ENCODE measurements at places on chromosomes 1 and 21.

DNA sequence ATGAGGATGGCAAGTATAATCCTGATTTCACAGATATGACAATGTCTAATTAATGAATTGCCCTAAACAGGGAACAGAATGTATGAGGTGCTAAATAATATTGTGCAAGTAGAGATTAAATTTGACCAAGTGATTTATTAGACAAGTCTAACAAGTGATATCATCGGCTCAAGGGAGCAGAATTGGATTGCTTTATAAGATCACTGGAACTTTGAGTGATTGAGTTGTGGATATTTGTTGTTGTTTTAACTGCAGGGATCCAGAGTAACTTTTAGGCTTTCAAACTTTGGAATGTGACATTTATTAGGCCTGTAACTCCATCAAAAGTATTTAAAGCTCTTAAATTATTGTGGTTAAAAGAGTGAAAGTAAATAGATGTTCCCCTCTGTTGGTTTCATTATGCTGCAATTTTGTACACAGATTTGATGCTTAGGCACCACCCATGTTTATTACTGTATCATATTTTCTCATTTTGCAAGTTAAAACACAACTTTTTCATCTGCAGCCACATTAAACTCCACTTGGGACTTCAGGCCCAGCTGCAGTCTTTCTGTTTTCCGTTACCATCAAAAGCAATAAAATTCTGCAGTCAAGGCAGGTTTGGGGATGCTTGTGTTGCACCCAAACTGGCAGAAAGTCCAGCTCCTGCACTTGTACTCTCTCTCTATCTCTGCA is 206.6 kb downstream of the HLX start:
- no peak for DNase-seq

GRCh38 chr1:179184403-179184802 is 45.1 kb downstream of the ABL2 start:
- no peak for DNase-seq

DNA sequence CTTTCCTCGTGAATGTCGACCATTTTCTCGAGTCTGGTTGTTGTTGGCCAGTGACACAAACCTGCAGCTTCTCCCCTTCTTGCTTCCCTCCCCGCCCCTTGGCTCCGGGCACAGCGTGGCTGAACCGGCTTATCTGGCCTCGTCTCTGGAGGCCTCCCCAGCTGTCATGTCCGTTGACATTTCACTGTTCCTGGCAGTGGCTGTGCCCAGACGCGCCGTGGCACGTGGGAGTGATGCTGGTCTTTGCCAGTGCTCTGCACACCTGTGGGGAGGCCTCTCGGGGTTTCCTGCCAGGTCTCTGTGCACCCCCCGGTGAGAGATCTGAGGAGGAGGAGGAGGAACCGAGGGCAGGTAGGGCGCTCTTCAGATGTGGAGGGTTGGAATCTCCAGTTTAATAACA is 23.7 kb downstream of the SKI start:
- no peak for DNase-seq

DNA sequence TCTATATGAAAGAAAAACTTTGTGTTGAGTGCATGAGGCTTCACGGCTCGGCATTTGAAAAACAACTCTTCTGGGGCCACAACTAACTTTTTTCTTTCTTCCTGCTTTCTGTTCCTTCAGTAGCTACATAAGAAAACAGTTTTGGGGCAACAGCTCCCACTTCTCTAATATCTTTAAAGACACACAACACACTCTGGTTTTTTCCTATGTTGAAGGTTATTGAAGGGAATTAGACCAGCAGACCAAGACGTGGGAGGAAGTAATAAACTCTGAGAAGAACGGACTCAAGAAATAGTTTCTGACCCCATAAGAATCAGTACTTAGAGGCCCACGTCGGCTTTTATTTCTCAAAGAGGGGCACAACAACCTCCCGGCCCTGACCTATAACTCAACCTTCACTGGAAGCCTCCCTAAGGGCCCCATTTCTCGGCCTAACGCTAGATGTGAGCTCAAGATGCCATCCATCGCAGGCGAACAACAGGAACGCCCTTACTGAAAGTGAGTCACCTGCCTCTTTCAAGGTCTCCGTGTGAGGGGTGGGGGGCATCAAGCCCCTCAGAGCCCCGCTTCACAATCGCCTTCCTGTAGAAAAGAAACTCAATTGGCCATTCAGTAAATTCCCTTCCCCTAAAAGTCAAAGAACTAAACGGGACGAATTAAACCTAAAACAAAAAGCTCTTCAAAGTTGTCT is 844 bp downstream of the ZMYM6 start:
- DNase-seq = no peak

DNA sequence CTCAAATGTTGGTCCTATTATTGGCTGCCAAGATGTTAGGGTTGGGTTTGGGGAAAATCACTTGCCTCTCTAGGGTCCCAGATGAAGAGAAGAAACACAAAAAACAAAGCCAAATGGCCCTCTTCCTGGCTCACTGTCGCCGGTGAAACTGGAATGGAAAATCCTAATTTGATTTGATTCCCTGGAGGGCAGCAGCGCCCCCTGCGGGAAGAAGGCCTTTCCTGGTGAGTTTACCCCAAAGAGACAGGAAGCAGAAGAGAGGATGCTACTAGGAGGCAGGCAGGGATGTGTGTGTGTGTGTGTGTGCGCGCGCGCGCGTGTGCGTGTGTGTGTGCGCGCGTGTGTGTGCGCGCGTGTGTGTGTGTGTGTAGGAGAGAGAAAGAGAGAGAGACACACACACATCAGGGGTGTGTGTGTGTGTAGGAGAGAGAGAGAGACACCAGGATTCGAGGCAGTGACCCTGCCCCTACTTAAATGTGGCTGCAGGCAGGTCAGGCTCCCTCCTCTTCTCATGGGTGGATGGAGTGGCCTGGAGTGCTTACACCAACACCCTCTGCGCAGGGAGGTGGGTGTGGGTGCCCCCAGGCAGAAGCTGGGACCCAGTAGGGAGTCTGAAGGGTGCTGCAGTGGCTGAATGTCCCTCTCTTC is 3.1 kb upstream of the SELENON start:
- peak; percentile 60 for DNase-seq

GRCh38 chr1:92975551-92976232 is 14.4 kb upstream of the DIPK1A start:
- no peak for DNase-seq

GRCh38 chr1:3011127-3011526 is 10.1 kb upstream of the ACTRT2 start:
- DNase-seq = no peak

DNA sequence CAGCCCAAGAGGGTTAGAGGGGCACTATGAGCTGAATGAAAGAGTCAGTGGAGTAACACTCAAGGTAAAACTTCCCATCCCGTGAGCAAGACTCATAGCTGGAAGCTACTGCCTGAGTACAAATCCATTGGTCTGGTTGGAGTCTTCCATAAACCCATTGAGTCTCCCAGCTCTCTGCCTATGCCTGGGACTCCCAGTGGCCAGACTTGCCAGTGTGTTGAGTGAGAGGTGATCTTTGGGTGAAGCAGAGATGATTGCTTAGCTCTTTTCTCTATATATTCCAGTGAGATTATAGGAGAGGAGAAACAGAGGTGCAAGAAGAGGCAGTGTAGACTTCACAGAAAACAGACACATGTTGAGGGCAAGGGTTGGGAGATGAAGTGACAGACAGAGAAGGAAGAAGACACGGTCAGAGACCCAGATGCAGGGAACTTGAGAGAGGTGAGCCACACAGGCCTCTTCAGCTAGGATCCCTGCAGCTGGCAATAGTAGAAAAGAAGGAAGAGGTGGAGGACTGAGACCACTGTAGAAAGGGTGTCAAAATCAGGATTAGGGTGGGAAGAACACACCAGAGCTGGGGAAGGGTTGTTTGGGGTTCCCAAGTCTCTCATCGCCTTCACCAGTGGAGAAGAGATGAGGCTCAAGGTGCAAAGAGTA is 3.7 kb downstream of the FOXD2 start:
- DNase-seq = no peak

- no peak for DNase-seq
Observed at GRCh38 chr1:10908266-10908665, 104.2 kb upstream of the TARDBP start.

GRCh38 chr1:206672011-206672688 is 12.6 kb upstream of the MAPKAPK2 start:
- no peak for DNase-seq

GRCh38 chr1:36172983-36173382 is 17.0 kb downstream of the MAP7D1 start:
- peak; percentile 87 for DNase-seq

- DNase-seq = peak; percentile 39
Observed at GRCh38 chr1:151968058-151968457, 25.6 kb downstream of the S100A10 start.

- DNase-seq = no peak
Observed at GRCh38 chr1:224245188-224245587, 62.1 kb downstream of the DEGS1 start.

DNA sequence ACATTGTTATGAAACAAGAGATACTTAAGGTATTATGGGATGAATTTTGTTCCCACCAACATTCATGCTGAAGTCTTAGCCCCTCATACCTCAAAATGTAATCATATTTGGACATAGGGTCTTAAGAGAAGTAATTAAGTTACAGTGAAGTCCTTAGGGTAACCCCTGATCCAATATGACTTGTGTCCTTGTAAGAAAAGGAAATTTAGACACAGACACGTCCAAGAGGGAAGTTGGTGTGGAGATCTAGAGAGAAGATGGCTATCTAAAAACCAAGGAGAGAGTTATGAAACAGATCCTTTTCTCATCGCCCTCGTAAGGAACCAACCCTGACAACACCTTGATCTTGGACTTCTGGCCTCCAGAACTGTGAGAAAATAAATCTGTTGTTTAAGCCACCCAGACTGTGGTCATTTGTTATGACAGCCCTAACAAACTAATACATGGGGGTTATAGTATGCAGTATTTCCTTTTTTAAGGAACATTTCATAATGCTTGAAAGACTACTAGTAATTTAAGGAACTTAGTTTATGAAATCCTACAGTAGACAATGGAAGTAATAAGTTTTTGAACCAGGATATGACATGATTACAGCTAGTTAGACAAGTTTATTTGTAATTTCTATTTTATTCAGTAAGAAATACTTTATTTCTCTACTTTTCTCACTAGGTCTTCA is 875.5 kb upstream of the ADGRL2 start:
- DNase-seq = no peak

GRCh38 chr1:26281971-26282370 is 2.1 kb downstream of the SH3BGRL3 start:
- DNase-seq = no peak

- no peak for DNase-seq
Observed at GRCh38 chr1:84735483-84735882, 45.2 kb upstream of the SSX2IP start.

DNA sequence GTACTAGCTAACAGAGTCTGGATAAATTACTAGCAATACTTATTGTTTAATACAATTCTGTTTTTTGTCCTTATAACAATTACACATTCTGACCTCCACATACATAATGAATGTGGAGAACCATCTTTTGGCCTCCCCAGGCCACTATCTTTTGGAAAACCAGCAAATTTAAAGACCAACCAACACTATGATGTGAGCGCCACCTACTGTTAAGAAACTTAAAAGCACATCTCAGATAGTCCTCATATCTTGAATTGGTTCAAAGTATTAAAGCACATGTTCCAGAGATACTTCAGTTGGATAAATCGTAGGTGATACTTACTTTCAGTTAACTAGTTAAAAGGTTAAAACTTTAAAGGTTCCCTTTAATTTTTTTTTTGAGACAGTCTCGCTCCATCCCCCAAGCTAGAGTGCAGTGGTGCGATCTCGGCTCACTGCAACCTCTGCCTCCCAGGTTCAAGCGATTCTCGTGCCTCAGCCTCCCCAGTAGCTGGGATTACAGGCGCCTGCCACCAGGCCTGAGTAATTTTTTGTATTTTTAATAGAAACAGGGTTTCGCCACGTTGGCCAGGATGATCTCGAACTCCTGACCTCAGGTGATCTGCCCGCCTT is 29.3 kb upstream of the USP1 start:
- DNase-seq = no peak

DNA sequence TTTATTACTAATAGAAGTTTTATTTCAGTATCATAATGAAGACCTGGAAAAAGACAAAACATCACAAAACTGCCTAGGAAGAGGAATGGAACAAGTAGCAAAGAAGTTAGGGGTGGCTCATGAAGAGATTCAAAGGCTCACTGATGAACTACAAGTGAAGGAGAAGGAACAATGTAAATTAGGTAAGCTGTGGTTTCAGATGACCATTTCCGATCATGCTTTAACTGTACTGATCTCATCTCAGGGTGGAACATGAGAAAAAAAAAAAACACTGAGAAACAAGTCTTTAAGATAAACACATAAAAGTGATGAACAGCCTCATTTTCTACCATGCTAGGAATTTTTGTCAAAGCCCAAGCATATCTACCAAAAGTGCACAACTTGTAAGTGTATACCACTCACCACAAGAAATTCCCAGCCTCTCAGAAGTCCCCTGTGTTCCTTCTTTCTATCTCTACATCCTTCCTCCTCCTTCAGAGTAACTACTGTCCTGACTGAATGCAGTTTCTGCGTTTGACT is 19.6 kb downstream of the CCDC30 start:
- DNase-seq = no peak
